ENCODE measurements at places on chromosomes 4 and X. TPM values are rescaled to one million over a fixed set of nuclear protein-coding genes. Genes with fewer than 3 reads are reported as not detected.

GRCh38 chrX:362937-363620 lies 23.6 kb downstream of the PPP2R3B start:
- no peak for DNase-seq

DNA sequence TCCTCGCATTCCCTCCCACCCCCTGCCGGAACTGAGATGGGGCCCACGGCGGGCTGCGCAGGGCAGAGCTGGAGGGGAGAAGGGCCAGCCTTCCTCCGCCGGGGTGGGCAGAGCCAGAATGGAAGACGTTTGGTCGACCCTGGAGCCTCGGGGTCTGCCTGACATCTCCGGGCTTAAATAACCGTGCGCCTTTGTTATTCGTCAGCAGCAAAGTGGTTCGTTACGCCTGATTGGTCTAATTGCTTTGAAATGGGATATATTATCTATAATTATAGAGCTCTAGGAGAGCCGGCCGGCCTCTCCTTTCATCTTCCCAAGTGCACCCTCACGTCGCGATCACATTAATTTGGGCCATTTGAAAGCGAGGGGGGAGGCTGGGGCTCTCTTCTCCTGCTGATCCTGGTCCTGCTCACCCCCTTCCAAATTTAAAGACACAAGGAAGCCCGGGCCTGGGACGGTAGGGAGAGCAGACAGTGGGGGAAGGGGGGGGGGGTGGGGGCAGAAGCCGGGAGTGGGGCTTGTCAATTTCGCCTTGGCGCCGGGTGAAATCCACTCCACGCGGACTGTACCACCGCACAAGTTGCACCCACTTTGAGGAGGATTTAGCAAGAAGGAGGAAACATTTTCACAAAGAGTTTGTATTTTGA lies 4.7 kb upstream of the MSX1 start:
- no peak for DNase-seq

- DNase-seq = no peak
Measured at GRCh38 chr4:137540356-137540755, 8.1 kb upstream of the PCDH18 start.

DNA sequence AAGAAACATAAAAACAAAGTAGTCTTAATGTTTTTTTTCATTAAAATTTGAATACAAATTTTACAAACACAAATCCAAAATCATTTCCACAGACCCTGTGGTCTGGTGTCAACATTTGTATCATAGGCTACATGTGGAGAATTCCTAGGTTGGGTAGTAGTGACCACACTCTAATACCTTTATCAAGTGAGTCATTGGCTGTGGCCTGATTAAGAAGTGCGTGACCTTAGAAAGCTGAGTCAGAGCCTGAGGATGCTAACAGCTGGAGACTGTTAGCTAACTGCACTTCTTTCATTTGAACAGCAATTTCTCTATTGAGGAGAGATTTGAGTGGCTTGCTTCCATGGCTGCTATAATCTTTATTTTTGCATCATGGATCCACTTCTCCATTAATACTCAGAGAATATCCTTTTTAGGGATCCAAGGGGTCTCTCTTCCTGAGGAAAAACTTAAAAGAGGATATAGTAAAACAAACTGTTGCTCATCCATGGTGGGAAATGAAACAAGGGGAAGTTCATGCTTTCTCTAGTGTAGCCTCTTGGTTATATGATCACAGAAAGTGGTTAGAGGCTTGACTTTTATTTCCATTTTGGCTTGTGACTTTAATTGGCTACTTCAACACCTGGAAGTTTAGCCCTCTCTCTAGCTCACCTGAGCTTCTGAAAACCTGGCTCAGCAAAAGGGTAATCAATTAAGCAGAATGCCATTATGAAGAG lies 335.8 kb downstream of the PABPC4L start:
- DNase-seq = no peak

DNA sequence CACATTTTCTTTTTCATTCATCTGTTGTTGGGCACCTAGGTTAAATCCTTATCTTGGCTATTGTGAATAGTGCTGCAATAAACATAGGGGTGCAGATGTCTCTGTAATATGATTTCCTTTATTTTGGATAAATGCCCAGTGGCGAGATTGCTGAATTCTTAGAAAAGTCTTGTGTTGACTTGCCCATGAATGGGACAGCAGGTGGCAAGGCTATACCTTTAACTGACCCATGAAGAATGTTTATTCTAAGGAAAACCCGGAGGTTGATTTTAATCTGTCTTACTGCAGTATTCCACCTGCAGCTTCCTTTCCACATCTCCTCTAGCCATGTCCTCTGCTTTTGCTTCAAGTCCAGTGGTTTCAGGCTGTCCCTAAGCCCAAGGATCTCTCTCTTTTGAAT lies 220.6 kb downstream of the SNCA start:
- DNase-seq = no peak

GRCh38 chr4:149961876-149962597 lies 116.2 kb upstream of the DCLK2 start:
- DNase-seq = no peak

GRCh38 chr4:6840062-6840976 lies 57.8 kb downstream of the KIAA0232 start:
- no peak for DNase-seq

GRCh38 chr4:149747646-149748045 lies 68.0 kb downstream of the IQCM start:
- no peak for DNase-seq

Gene SYTL5
- 4.4 TPM for total RNA-seq

Gene UGT2B11
- total RNA-seq = not detected

Gene SORCS2
- total RNA-seq = 4.1 TPM

Gene SPATA18
- total RNA-seq = 1.2 TPM

Gene MAP7D2
- 7.6 TPM for total RNA-seq

Data from occipital lobe (tissue), 3 donors.